ENCODE measurements at places on chromosomes 1 and 21. TPM values are rescaled to one million over a fixed set of nuclear protein-coding genes. Genes with fewer than 3 reads are reported as not detected.

FAM72C gene
- 0.31 TPM for total RNA-seq

LRRC42 gene
- total RNA-seq, result 19.3 TPM

DNA sequence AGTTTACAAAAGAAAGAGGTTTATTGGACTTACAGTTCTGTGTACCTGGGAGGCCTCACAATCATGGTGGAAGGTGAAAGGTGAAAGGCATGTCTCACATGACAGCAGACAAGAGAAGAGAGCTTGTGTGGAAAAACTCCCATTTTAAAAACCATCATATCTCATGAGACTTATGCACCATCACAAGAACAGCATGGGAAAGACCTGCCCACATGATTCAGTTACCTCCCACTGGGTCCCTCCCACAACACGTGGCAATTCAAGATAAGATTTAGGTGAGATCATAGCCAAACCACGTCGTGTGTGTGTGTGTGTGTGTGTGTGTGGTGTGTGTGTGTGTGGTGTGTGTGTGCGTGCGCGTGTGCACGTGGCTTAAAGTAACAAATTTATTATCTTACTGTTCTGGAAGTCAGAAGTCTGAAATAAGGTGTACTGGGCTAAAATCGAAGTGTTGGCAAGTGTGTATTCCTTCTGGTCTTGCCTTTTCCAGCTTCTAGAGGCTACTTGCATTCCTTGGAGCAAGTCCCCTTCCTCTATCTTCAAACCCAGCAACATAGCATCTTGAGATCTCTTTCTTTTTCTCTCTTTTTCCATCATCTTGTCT lies 48.1 kb upstream of the MPC2 start:
- H3K4me3 ChIP-seq, result no peak overlapping the region
- H3K36me3 ChIP-seq, result peaks cover 2% of the 10 kb centered on the region
- H3K4me1 ChIP-seq, result no peaks in the 10 kb centered on the region
- no peak overlapping the region for H3K27ac ChIP-seq
- no peak for DNase-seq
- H3K27me3 ChIP-seq, result no peaks in the 10 kb centered on the region

DNA sequence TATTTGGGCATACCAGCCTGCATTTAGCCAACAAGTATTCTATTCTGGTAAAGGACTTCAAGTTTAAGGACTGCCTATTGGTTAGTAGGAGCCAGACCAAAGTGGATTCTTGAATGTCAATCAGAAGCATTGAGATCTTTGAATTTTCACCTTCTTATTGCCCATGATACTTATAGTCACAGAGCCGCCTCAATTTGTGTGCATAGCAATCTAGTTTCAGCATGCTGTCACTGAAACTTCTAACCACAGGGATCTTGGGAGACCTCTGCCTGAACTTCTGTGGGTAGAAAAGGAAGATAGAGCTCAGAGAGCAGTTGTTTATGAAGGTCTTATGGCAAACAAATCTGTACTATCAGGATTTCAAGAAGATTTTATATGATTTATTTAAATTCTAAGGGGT lies 501.4 kb upstream of the USP24 start:
- H3K36me3 ChIP-seq, result no peaks in the 10 kb centered on the region
- peaks cover 37% of the 10 kb centered on the region for H3K4me1 ChIP-seq
- no peak overlapping the region for H3K4me3 ChIP-seq
- no peak for DNase-seq
- no peak overlapping the region for H3K27ac ChIP-seq

HSPB7 gene
- 39.5 TPM for total RNA-seq

Data from muscle of leg (tissue), 16 donors.